AG08396 (cell line): ENCODE measurements at places on chromosomes 1 and 21.
A peak's percentile ranks its signal among the peaks of the same experiment; 100 is the strongest.

DNA sequence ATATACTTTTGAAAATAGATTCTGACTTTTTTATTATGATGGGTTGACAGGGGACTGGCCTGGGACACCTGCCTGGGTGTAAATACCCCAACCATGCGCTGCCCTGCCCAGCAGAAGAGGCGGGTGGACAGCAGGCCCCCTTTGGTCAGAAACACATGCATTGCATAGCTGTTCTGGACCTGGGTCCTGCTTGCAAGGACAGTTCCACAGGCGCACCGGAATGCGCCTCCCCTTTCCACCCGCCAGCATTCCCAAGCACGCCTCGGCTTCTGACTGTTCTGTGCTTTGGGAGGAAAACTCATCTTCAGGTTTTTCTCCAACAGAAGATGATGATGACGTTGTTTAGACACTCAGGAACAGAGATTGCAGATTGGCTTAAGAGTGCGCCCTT is 428 bp upstream of the ZNF678 start:
- DNase-seq = no peak

DNA sequence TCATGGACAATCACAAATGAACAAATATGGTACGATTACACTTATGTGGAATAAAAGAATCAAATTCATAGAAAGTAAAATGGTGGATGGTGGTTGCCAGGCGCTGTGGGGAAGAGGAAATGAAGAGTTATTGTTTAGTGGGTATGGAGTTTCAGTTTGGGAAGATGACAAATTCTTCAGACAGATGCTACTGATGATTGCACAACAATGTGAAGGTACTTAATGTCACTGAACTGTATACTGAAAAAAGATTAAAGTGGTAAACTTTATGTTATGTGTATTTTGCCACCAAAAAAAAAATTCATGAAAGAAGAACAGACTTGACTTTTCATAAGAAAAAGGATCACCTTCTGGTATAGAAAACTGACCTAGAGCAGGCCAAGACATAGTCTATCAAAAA is 745.6 kb upstream of the CXADR start:
- DNase-seq = no peak

DNA sequence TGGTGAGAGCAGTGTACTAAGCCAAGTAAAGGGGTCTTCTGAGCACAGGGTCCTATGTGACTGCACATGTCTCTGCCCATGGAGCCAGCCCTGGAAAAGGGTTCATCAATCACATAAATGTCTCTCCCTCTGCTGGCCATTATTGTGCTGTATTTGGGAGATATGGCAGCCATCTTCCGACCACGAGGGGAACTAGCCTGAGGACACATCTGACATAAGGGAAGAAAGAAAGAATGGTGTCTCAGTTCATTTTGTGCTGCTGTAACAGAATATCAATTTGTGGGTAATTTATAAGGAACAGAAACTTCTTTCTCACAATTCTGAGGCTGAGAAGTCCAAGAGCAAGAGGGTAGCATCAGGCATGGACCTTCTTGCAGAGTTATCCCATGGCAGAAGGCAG is 55.1 kb upstream of the GJA5 start:
- DNase-seq = no peak

GRCh38 chr1:34726861-34727260 is 28.0 kb upstream of the GJB5 start:
- no peak for DNase-seq

DNA sequence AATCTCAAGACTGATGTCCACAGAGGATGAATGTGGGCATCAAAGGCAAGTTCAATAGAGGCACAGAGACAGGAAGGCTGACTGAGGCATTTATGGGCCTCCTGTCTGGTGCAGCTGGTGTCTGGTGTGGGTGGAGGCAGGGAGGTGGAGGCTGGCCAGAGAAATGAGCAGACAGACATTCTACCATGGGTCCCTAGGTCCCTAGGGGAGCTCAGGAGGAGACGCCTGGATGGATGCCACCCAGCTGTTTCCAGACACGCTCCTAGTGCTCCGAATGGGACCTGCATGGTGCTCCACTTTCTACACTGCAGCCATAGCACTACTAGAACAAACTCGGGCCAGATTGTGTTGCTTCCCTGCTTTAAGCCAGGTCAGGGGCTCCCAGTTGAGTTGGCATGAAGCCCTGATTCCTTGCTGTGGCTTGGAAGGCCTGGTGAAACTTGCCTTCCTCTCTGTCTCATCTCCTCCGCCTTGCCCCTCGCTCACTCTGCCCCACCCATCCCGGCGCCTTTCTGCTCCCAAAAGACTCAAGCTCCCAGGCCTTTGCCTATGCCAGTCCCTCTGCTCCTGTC is 25.3 kb downstream of the PADI2 start:
- DNase-seq = no peak

DNA sequence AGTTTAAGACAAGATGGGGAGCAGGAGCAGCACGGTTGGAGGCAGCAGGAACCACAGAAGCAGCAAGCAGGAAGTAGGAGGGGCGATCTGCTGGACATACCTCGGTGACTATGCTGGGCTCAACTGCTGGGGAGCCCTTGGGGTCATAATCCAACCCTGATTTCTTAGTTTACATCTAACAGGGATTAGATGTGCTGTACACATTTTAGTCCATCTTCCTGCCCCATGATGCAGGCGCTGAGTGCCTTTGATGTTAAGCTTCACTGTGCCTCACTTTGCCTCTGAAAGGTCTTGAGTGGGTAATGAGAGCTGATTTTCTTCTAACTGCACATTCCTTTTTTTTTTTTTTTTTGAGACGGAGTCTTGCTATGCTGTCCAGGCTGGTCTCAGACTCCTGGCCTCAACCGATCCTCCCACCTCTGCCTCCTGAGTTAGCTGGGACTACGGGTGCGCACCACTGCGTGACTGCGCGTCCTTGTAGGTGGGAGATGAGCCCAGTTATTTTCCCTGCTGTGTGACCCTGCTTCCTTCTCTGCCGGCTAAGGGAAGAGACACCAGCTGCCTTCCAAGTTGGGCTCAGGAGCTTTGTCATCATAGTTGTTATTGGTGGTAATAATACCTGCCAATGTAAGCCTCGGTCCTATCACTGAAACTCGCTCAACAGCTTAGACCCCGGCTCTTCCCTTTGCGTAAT is 1.1 kb upstream of the RCAN3 start:
- DNase-seq = no peak

- DNase-seq = no peak
These were observed 34.1 kb downstream of the RAP1A start for GRCh38 chr1:111653709-111654108.

- DNase-seq = no peak
These were observed 138.3 kb downstream of the PGBD5 start for GRCh38 chr1:230287674-230288315.

GRCh38 chr1:51294566-51295184 is 35.7 kb downstream of the TTC39A start:
- DNase-seq = peak; percentile 23

GRCh38 chr1:12309783-12310742 is 80.2 kb downstream of the VPS13D start:
- no peak for DNase-seq
